CD4-positive, alpha-beta memory T cell (primary cell): ENCODE measurements at places on chromosomes 13 and 19.

DNA sequence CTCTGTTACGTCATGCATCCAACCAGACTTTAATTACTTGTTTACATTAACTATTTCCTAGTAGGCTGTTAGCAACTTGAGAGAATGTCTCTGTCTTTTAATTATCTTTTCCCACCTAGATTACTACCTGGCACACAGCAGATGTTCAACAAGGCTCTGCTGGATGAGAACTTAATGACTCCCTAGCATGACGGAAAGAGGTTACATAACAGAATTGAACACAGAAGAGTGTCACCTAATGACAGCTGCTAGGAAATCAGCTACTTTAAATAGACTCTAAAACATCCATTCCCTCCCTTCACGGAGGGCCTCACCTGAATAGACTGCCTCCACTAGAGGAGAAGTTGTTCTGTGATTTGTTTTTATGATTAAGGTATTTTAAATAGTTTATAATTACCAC is 110.8 kb downstream of the TEX29 start:
- DNase-seq, result no peak

DNA sequence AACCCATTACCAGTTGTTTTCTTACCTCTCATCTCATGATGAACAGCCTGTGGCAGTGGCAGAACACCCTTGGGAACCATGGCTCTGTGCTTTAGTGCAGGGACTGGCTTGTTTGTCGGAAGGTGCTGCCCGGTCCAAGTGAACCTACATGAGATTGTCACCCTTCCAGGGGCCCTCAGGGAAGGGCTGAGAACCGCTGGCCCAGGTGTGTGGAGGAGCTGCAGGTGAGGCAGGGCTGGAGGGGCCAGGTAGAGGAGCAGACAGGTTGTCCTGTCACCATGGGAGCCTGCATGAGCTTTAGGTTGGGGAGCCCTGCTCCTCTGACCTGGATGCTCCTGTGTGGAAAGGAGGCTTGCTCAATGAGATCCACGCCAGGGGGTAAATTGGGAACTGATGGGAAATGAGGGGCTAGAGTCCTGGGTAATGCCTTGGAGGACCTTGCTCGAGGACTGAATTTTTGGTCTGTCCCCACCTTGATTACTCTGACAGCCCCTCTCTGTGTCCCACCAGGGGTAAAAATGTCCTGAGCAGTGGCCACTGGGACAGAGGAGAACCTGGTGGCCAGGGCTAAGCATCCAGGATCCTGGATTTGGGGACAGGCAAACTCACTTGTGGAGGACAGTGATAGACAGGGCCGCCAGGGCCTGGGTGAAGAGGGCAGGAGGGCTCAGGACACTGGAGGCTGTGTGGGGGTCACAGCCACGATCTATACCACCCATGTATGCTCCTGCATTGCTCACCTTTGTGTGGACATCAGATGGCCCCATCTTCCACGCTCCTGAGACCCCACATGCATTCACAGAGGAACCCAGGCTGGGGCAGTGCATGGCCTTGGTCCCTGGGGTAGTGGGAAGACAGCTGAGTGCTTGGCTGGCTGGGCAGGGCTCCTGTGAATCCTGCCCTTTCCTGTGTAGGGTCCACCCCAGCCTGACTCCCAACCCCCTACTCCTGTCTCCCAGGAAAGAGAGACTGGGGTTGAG is 24.1 kb upstream of the CEACAM1 start:
- no peak for DNase-seq

- no peak for DNase-seq
Observed at GRCh38 chr13:71603255-71603654, 263.7 kb downstream of the DACH1 start.

DNA sequence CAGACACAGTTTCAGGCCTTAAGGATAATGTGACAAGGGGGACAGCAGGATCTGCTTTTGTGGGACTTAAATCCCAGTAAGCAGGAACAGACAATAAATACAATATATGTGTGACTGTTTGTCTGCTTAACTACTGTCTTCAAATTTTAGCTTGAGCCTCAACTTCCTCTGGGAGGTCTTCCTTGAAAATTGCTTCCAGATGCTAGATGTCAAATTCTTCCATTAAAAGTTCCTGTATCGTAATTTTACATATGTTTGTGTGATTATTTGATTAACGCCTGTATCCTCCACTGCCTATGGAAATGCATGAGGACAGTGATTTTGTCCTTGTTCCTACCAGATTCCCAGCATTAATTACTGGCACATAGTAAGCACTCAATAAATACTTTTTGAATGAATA is 385.5 kb downstream of the NDFIP2 start:
- no peak for DNase-seq

- no peak for DNase-seq
Observed at GRCh38 chr19:4534836-4535658, at the start of gene PLIN5. Gene PLIN5 (minus strand): TSS chr19:4535224. CDS start chr19:4534074, 1,150 bp downstream.

DNA sequence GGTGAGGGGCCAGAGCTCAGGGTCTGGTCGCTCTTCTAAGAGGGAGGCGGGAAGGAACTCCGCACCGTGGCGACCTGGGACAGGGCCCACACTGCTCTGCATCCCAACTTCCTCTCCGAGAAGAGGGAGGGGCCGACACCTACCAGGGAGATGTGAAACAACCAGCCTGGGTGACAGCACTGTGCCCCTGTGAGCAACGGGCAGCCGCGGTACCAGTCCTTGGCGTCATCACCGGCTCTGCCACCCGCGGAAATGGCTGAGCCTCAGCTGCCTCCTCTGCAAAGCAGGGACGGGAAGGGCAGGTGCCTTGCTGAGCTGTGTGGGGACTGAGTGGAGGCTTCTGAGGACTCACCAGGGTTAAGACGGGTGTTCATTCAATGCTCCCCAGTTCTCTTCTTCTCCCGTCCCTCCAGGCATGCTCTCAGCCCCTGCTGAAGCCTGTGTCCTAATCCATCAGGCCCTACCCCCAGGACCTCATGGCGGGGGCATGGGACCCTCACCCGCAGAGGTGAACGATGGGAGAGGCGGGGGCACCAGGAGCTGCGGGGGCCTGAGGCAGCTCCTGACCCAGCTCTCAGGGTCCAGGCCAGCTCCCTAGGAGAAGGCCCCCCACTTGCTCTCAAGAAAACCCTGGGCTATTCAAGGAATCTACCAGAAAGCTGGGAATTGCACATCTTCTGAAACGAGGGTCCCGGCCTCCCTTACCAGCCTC is 9.3 kb downstream of the ZNF787 start:
- no peak for DNase-seq

DNA sequence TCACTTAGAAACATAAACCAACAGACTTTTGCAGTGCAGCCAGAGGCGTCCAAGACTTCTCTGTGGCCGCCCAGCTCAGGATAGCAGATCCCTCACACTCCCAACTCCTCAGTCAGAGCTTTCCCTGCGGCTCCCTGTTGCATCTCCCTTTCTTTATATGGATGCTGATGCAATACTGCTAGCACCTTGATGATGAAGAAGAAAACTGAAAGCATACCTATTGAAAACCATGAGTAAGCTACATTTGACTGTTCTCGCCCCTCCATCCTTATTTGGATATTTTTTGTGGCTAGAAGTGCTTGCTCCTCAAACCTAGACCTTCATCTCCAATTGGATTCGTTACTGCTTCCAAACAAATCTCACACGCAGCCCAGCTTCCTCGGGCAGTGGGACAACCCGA is 57.3 kb upstream of the UBL3 start:
- no peak for DNase-seq

DNA sequence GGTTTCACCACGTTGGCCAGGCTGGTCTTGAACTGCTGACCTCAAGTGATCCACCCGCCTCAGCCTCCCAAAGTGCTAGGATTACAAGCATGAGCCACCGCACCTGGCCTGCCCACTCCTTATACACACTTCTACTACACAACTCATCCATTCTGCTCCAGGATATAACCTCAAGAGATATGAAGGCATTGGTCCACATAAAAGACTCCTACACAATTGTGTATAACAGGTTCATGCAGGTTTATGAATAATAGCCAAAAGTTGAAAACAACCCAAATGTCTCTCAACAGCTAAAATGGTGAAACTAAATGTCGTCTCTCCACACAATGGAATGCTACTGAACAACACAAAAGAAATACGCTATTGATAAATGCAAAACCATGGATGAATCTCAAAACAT is 58.1 kb downstream of the INSR start:
- DNase-seq, result no peak

DNA sequence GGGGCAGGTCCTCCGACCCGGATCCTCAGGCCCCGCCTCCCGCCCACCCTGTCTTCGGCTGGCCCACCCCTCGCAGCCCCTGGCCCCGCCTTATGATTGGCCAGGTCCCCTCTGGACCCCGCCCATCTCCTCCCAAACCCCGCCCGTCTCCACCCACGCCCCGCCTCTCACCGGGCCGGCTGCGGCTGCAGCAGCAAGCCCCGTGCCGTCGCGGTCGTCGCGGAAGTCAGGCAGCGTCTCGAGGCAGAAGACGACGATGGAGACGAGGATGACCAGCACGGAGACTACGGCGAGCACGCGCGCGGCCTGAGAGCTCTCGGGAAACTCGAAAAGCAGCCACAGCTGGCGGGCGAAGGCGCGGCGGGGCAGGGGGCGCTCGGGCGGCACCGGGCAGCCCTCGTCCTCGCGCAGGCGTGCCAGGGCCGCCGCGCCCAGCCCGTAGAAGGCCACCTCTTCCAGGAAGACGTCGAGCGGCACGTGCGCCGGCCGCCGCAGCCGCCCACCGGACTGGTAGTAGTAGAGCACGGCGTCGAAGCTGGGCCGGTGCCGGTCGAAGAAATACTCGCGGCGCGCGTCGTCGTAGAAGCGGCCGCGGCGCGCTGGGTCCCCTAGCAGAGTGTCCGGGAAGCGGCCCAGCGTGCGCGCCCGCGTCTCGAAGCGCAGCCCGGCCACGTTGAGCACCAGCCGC is 495 bp downstream of the KCNA7 start:
- DNase-seq, result no peak

DNA sequence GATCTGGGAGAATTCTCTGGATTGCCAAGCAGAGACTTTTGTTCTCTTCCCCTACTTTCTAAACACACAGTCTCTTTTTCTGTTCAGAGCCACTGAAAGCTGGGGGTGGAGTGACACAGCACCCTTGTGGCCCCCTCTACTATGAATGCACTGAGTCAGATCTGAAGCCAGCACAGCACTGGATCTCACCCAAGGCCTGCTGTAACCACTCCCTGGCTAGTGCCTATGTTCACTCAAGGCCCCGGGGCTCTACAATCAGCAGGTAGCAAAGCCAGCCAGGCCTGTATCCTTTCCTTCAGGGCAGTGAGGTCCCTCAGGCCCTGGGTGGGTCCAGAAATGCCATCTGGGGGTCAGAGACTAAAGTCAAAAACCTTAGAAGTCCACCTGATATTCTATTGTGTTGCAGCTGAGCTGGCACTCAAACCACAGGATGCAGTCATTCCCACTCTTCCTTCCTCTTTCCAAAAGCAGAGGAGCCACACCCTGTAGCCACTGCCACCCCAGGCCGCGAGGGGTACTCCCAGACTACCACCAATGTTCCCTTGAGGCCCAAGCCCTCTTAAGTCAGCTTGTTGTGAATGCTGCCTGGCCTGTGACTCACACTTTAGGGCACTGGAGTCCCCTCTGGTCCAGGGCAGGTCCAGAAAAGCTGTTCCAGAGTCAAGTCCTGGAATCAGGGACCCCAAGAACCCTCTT is 110.1 kb upstream of the RXFP2 start:
- no peak for DNase-seq
